Activated gamma-delta T cell treated with anti-CD3 and anti-CD28 coated beads, Interleukin-2, amount 50 U/mL, for 16 hours (primary cell): ENCODE measurements at places on chromosomes 2 and 18.

DNA sequence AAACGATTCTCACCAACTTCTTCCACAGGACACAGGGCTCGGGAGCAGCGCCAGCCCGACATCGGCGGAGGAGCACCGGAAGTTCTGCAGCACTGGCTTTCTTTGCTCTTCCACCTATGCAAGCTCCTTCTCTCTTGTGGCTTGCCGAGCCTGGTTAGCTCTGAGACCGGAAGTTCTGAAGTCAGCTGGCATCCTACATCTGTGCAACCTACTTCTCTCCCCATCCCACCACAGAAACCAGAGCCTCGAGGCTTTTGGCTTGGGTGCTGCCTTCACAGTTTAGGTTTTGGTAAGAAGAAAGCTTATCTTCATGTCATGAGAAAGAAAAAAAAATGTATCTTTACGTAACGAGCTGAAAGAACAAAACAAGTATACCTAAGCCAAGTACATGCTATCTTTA, 111.7 kb downstream of the ANKRD44 start:
- DNase-seq: peak; percentile 78

- no peak for DNase-seq
These were observed 336.6 kb downstream of the PAX3 start for GRCh38 chr2:221962186-221962585.

DNA sequence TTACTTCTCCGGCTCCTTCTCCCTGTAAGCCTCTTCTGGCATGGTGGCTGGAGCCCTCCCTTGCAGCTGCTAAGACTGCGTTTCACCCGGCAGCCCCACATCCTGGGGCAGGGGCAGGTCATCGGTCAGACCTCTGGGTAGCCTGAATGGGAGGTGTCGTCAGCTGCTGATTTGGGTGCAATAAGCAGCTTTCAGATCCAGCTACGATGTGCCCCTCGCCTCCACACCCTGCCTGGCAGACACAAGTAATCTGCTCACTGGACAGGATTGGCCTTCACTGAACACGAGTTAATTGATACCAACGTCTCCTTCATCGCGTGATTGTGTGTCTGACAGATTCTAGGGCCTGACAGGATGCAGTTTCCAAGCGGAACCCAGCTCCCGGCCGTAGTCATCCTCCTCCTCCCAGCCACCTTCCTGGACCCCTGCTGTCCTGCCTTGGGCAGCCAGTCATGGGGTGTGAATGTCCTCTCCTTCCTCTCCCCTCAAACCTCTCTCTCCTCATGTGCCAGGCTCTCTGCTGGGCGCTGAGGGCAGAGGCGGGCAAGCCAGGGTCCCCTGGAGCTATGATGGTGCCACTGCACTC, 18.9 kb upstream of the PDIA6 start:
- DNase-seq: no peak

GRCh38 chr2:188444106-188444835, 152.6 kb downstream of the GULP1 start:
- DNase-seq: no peak

DNA sequence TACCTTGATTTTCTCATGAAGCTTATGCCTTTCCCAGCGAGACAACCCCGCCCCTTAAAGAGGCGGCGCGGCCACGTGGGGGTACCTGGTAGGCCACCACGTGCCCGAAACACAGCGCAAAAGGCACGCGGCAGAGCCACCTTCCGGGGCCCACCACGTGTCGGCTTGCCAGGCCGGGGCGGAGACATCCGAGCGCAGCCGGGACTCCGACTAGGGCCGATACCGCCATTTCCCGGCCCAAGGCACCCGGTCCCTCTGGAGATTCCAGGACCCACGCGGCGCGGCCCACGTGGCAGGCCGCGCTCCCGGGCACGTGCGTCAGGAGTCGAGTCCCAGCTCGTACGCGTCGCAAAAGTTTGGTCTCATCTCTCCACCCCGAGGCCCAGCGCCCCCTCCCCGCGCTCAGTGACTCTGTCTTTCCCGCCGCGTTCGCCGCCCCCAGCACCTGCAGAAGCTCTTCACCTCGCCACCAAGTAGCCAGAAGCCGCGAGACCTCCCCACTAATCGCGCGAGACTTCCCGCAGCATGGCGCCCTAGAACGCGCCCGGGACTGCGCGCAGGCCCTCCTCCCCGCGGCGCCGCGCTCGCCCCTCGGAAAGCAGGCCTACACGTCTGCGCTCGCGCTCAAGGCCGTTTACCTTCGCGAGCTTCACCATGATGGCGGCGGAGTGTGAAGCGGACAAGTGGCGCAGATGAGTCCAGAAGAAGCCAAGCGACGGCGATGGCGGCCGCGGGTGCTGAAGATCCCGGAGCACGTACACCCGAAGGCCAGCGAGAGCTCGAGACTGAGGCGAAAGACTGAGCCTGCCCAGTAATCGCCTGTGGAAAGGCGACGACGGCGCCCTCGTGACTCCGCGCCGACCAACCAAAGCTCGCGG, at the start of gene NCL:
TSS of gene NCL (minus strand) at position 787 of the 878 bp plus-strand sequence. CDS start at position 656, 131 bp downstream.
- DNase-seq: peak; percentile 81
